Activated naive CD4-positive, alpha-beta T cell treated with anti-CD3 and anti-CD28 coated beads, Interleukin-2, amount 10 ng/mL, durations not matched to agents 5 hours and 36 hours (primary cell): ENCODE measurements at places on chromosomes 2 and 18. TPM values are rescaled to one million over a fixed set of nuclear protein-coding genes. Genes with fewer than 3 reads are reported as not detected.

GPC1 gene
- total RNA-seq: 6.3 TPM

GLI2 gene
- total RNA-seq: 0.22 TPM

ARHGAP28 gene
- total RNA-seq: not detected

FAM110C gene
- total RNA-seq: 0.30 TPM

CNRIP1 gene
- total RNA-seq: not detected

NPPC gene
- total RNA-seq: not detected

CFLAR gene
- total RNA-seq: 93.5 TPM

KIDINS220 gene
- 36.5 TPM for total RNA-seq

PLGLB1 gene
- total RNA-seq: 6.9 TPM

LCT gene
- 0.13 TPM for total RNA-seq

CPLX4 gene
- not detected for total RNA-seq

GAL3ST2 gene
- total RNA-seq: not detected

AMER3 gene
- total RNA-seq: not detected

MIB1 gene
- total RNA-seq: 39.4 TPM
